Cardiac septum (tissue), 1 donor: ENCODE measurements at places on chromosomes 2 and 18. TPM values are rescaled to one million over a fixed set of nuclear protein-coding genes. Genes with fewer than 3 reads are reported as not detected.
A peak's percentile ranks its signal among the peaks of the same experiment; 100 is the strongest.

DNA sequence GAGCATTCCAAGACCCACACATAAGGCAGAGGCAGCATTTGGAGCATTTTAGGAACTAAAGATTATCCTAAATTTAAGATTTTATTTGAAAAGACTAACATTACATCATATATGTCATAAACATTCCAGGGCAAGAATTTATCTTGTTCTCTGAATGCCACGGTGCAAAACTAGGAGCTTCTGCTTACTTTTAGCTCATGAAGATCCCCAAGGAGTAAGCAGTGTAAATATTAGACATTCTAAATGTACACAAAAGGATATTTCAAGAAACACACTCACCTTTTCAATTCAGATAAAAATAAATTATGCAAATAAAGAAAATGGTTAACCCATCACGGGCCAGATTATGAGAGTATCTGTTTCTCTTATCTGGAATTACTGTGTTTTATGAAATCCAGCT is 101.7 kb upstream of the ETAA1 start:
- DNase-seq, result no peak

DNA sequence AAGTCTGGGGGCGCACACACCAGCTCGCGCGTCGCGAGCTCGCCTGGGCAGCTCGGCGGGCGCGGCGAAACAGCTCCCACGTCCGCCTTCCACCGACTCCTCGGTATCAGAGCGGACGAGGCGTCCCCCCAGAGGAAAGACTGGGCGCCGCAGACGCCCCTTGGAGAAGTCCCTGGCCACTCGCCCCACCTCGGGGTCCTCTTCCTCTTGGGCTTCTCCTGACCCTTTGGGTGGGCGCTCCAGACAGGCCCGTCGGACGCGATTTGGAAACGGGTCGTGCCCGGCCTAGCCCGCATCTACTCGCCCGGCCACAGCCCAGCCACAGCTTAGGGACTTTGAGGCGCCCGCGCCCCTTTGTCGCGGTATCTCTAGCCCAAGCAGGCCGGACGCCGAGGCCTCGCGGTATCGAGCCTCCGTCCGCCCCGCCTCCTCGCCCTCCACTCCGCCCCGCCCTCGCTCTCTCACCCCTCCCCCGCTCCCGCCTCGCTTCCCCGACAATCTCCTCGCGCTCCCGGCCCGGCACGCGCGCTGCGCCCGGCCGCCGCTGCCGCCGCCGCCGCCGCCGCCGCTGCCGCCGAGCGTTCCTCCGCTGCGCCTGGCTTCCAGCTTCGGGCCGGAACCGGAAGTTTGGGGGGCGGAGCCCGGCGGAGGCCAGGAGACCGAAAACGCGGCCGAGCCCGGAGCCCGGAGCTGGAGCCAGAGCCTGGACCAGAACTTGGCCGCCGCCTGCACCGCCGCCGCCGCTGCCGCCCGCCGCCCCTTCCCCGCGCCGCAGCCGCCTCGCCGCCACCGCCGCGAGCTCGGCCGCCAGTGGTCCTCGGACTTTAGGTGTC is 749 bp upstream of the ACVR2A start:
- peak; percentile 94 for DNase-seq

GRCh38 chr18:45837283-45838070 is 12.0 kb downstream of the SIGLEC15 start:
- DNase-seq, result no peak

The BCL11A gene
- total RNA-seq, result 16.9 TPM

The DIPK1C gene
- total RNA-seq, result 5.9 TPM

The SLC5A7 gene
- not detected for total RNA-seq

GRCh38 chr2:62398356-62398755 is 107.6 kb downstream of the TMEM17 start:
- DNase-seq, result no peak

The AMER3 gene
- total RNA-seq, result not detected

The RBBP8 gene
- total RNA-seq, result 7.2 TPM

DNA sequence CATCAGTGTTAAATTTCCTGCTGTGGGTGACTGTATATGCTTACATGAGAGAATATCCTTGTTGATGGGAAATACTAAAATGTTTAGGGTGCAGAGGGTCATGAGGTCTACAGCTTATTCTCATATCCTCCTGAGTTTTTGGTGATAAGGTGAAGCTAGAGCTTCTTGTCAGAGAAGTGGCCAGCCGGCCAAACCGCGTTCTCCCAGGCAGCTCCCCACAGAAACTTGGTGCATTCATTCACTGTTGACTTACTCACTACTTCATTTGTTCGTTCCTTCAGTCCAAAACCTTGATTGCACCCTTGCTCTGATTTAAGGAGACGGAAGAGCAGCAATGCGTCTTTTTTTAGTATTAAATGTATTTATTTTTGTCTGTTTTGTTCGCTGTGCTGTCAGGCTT is 8.7 kb downstream of the SNED1 start:
- DNase-seq, result peak; percentile 56

- no peak for DNase-seq
Observed at GRCh38 chr2:239195992-239196391, 204.8 kb downstream of the HDAC4 start.

The TLX2 gene
- not detected for total RNA-seq

The EMILIN2 gene
- total RNA-seq, result 11.1 TPM

DNA sequence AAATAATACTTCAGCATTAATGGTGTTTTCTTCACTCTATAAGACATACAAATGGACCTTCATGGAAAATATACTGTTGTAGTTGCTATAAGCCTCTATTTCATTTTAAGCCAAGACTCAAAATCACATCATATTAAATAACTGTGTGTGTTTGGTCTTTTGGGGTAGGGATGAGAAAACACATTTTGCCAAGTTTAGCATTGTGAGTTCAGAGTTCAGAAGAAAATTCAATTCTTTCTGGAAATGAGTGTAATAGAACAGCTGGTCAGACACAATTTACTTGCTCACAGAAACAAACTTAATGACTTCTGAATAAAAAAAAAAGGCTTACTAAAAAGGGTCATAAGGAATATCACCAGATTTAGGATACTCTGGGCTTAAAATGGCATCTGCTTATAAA is 149.5 kb downstream of the LRRTM4 start:
- DNase-seq, result no peak

- DNase-seq, result no peak
Observed at GRCh38 chr2:84782717-84783442, 98.0 kb downstream of the TRABD2A start.
